Uterus (tissue), 4 donors: ENCODE measurements at places on chromosomes 6 and 20. TPM values are rescaled to one million over a fixed set of nuclear protein-coding genes. Genes with fewer than 3 reads are reported as not detected.

GRCh38 chr6:3960754-3961361 is 111.7 kb downstream of the FAM50B start:
- no peak for DNase-seq

GRCh38 chr6:153634416-153634815 is 404.6 kb upstream of the OPRM1 start:
- no peak for DNase-seq

- DNase-seq: no peak
Observed at GRCh38 chr6:147441751-147442150, 66.7 kb upstream of the SAMD5 start.

- no peak for DNase-seq
Observed at GRCh38 chr6:45364466-45364865, 13.3 kb downstream of the SUPT3H start.

DNA sequence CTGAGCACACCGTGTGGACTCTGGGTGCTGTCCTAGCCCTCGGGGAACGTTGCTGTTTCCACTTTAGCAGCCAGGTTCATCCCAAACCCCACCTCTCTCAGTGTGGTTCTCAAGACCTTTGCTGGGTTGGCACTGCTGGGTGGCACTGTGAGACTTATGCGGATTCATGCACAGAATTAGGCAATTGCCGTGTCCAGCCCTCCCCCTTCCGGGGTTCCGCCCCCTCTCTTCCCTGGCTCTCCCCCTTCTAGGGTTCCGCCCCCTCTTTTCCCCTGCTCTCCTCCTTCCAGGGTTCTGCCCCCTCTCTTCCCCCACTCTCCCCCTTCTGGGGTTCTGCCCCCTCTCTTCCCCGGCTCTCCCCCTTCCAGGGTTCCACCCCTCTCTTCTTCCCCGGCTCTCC is 39.8 kb upstream of the SLCO4A1 start:
- DNase-seq: no peak

- DNase-seq: no peak
Observed at GRCh38 chr6:22929311-22929985, 360.1 kb downstream of the HDGFL1 start.

GRCh38 chr6:119361209-119361608 is 11.6 kb upstream of the MAN1A1 start:
- DNase-seq: no peak

- no peak for DNase-seq
Observed at GRCh38 chr6:148534871-148535270, 192.2 kb downstream of the SASH1 start.

DNA sequence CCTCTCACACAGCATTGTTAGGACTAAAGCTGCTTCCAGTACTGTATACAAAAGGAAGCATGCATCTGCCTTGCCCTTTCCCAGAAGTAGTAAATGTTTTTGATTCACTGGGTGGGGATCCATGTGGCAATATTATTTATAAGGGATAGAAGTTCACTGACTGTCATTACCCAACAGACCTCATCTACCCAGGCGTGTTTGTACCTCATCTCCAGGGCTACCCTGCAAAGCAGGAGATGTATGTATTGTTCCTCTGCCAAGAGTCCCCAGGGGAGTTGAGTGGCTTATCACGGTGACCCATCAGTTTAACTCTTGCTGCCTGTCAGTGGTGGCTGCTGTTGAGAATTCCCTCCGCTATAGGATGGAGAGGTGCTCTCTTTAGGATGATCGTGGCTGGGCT is 42.5 kb downstream of the SLC24A3 start:
- no peak for DNase-seq

- DNase-seq: no peak
Observed at GRCh38 chr6:26329763-26330511, 35.1 kb upstream of the BTN3A2 start.

DNA sequence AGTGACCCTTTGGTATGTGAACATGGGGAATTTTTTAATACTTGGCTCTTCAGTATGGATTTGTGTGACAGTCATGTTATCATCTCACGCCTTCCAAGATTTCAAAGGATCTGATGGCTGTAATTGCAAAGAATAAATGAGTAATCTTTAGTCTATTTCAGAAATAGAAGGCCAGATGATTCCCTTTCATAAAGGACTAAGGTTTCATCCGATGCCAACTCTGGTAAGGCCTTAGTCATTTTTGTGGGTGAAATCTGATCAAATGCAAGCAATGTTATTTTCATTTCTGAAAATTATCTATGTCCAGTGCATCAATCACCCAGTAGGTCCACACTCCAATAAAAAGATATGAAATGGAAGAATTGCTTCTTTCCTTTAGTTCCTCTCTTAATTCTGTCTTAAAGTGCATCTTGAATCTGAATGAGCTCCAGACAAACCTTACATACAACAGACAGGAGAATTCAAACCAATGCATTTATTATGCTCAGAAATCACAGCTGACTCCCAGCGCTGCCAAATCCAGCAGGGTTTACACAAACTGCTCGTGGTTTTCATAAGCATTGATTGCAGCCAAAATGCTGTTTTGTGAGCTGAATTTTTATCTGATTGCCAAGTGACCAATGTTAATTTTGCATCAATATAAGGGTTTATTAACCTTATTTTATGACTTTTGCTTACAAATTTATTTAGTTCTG is 565.2 kb upstream of the MARCKS start:
- DNase-seq: no peak

GRCh38 chr6:7129784-7130569 is 22.2 kb downstream of the RREB1 start:
- no peak for DNase-seq

GRCh38 chr6:40810171-40810570 is 223.0 kb upstream of the LRFN2 start:
- DNase-seq: no peak

DNA sequence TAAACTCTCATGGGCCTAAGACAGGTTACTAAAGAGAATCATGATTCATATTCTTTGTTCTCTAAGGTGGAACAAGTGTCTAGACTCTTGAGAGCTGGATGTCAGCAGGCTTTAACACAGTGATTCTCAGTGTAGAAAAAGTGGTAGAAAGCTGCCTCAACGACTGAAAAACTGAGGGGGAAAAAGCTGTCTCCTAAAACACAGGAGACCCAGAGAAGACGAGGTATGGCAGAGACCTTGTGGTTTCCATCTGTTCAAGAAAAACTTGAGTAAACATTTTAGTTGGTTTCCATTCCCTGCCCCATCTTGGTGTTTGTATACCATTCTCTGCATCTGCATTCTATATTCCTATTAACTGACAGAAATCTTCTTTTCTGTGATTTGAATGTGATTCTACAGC is 57.6 kb upstream of the MAP3K7 start:
- DNase-seq: no peak

DNA sequence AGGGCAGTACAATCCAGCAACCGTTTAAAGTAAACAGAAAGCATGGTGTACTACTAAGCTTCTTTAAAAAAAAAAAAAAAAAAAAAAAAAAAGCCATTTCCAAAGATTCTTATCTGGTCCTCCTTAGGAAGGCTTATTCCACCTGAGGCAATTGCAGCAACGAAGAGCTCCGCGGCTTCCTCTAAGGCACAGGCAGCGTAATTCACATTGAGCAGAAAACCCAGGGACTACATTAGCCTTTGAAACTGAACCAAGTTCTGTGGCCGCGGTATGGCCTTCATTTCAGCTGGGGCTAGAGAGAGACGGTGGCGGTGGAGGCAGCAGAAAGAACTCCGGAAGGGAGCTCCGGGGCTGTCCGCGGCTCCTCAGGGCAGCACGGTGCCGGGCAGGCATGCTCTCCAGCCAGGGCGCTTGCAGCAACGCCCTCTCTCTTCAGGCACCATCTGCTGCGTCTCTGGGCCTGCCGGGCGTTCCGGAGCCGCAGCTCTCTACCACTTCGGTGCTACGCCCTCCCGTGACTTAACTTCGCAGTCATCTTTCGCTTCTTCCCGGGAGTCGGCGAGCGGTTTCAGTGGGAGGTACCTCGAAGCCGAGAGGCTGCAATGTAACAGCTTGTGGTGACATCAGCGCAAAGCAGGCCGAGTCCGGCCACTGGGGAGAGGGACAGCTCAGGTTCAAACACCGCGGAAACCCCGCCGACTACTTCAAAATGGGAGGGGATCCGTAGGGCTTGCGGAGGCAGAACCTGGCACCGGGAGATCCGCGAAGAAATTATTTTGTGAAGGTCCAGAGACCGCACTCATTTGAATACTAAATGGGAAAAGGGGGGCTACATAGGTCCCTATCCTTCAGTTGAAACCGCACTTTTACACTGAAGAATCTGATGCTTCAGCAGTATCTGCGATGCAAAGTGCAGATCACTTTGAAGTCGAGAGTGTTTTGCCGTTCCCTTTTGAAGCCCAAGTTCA is 100.0 kb downstream of the DST start:
- DNase-seq: peak; percentile 95

GRCh38 chr6:165925474-165926156 is 242.0 kb downstream of the TBXT start:
- DNase-seq: no peak

DNA sequence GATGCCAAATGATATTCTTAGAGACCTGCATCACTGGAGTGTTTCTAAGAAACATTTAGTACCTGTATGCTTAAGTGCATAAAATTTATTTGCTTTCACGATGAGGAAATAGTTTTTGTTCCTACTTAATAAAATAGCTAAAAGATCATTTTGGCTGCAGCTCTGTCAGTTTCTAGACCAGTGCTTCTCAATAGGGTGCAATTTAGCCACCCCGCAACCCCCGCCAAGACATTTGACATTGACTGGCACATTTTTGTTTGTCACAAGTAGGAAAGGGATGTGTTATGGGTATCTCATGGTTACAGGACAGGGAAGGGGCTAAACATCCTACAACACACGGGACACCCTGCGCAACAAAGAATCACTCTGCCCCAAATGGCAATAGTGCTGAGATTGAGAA is 335.7 kb upstream of the HSF2 start:
- no peak for DNase-seq

DNA sequence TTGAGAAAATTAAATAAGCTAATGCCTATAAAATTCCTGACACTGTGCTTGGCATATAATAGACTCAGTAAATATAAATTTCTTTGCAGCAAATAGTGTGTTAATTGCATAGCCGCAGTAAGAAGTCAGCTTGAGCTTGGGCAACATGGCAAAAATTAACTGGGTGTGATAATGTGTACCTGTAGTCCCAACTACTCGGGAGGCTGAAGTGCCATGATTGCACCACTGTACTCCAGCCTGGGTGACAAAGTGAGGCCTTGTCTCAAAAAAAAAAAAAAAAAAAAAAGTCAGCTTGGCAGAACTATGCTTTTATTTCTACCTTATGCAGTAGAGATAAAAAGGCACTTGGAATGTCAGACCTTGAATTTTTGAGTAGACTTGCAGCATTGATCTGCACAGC is 121.8 kb downstream of the AKAP7 start:
- DNase-seq: no peak

DNA sequence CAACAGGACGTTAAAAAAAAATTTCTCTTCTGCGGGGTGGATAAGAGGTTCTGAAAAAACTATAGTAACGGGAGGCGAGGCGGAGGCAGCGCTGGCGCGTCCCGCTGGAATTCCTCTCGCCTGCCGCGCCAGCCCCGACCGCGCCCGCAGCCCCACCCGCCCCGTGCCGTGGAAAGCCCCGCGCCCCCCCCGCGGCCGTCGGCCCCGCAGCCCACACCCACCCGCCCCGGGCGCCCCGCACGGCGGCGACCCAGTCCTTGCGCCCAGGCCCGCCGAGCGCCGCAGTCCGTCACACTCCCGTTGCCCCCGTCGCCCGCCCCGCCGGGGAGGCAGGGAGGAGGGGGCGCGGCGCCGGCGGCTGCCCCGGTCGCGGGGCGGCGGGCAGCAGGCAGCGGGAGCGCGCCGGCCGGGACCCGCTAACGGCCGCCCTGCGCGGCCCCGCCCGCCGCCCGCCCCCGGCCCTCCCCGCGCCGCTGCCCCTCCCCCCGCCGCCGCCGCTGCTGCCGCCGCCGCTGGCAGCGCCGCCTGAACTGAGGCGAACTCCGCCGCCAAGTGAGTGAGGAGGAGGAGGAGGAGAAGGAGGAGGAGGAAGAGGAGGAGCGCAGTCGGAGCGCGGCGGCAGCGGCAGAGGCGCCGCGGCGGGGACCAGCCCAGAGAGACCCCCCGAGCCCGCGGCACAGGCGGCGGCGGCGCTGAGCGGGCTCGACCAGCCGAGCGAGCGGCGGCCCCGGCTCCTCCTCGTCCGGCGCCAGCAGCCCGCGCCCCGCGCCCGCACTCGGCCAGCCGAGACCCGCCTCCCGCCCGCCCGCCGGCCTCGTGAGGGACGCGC is at the start of gene QKI:
TSS of gene QKI (plus strand) at position 602 of the 829 bp plus-strand sequence. CDS start 476 bp downstream, outside the sequence.
- peak; percentile 82 for DNase-seq

GRCh38 chr20:12067686-12068085 is 150.0 kb downstream of the BTBD3 start:
- no peak for DNase-seq

DNA sequence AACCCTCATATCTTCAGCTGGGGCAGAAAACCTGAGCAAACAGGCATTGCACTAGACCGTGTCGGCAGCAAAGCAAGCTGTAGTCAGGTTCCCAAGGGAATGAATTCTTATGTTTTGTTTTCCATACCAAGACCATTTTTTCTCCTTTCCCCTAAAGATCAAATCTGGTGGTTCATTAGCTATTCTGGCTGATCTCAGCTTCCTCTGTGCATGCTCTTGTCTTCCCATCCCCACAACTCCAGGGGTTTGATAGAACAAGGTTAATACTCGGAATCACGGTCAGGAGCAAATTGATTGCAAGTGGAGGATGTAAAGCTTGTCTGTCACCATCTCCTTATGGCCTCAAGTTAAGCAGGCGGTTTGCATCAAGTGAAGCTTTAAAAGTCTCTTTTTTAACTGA is 778.8 kb downstream of the KIF16B start:
- DNase-seq: no peak

GRCh38 chr6:128511506-128511905 is 8.9 kb downstream of the PTPRK start:
- no peak for DNase-seq

- DNase-seq: no peak
Observed at GRCh38 chr20:20953738-20954618, 152.2 kb downstream of the LINC00237 start.

Gene COMMD7
- 31.6 TPM for total RNA-seq

Gene OPRM1
- total RNA-seq: 0.14 TPM

Gene ADAT2
- 3.8 TPM for total RNA-seq

Gene TAB2
- 93.6 TPM for total RNA-seq

Gene CCN6
- total RNA-seq: not detected

Gene RHAG
- total RNA-seq: not detected

Gene HLA-DMA
- total RNA-seq: 50.0 TPM

Gene VGLL2
- not detected for total RNA-seq

Gene CYP39A1
- total RNA-seq: 3.1 TPM

Gene PTK6
- not detected for total RNA-seq

Gene CD93
- total RNA-seq: 94.2 TPM

Gene ZBTB9
- 9.0 TPM for total RNA-seq
